ENCODE measurements at places on chromosomes 3 and 15.
A peak's percentile ranks its signal among the peaks of the same experiment; 100 is the strongest.

GRCh38 chr3:178671377-178671776, 135.1 kb downstream of the KCNMB2 start:
- DNase-seq: no peak

DNA sequence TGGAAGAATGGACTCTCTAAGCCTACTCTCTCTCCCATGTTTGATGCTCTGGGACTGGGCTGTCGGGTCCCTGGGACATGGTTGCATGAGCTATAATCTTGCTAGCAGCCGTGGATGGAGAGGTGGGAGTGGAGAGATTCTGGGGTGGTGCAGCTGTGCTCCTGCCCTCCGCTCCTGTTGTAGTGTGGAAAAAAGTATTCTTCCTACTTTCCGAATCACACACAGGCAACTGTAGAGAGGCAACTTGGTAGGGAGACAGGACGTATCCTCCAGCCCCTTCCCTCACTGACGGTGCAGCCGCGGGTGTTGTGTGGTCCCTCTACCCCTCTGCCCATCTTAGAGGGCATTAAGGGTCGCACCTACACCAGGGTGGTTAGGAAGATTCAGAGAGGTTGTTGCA, 281.4 kb upstream of the TLE3 start:
- no peak for DNase-seq

- no peak for DNase-seq
Measured at GRCh38 chr3:22485954-22486353, 717.2 kb upstream of the UBE2E2 start.

DNA sequence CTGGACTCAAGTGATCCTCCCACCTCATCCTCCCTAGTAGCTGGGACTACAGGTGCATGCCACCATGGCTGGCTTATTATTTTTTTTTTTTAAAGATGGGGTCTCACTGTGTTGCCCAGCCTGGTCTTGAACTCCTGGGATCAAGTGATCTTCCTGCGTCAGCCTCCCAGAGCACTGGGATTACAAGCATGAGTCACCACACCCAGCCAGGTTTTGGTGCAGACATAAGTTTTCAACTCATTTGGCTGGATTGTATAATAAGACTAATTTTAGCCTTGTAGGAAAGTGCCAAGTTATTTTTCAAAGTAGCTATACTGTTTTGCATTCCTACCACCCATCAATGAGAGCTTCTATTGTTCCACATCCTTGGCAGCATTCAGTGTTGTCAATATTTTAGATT, 32.1 kb downstream of the BUB1B start:
- no peak for DNase-seq

- no peak for DNase-seq
Measured at GRCh38 chr3:7306901-7307300, 446.0 kb downstream of the GRM7 start.

GRCh38 chr15:93179072-93179471, 90.1 kb upstream of the RGMA start:
- DNase-seq: peak; percentile 61

DNA sequence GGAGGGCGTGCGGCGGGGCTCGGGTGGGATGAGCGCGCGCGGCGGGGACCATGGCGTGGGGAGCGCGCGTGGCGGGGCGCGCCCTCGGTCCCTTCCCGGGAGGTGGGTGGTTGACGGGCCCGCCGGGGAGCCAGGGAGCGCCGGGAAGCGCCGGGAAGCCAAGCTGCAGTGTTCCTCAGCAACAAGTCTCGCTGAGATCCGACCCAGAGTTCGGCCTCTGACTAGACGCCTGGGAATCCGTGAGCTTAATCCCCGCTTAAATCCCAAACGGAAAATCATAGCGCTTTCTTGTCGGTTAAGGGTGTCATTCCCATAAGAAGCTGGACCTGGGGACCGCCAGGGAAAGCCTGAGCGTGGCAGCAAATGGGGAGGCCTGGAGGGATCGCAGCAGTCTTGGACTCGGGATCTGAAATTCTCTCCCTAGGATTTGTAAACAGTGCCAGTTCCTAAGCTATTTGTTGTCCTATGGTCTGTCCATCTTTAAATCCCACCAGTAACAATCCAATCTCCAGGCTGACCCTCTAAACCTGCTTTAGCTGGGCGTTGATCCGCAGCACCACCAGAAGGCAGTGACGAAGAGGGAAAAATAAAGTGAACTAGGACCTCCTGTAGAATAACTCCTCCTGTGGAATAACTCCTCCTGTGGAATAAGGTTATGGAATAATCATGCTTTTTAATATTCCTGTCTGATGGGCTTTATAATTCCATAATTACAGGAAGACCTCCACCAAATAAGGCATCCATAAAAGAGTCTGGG, 570 bp upstream of the NEDD4 start:
- peak; percentile 65 for DNase-seq

DNA sequence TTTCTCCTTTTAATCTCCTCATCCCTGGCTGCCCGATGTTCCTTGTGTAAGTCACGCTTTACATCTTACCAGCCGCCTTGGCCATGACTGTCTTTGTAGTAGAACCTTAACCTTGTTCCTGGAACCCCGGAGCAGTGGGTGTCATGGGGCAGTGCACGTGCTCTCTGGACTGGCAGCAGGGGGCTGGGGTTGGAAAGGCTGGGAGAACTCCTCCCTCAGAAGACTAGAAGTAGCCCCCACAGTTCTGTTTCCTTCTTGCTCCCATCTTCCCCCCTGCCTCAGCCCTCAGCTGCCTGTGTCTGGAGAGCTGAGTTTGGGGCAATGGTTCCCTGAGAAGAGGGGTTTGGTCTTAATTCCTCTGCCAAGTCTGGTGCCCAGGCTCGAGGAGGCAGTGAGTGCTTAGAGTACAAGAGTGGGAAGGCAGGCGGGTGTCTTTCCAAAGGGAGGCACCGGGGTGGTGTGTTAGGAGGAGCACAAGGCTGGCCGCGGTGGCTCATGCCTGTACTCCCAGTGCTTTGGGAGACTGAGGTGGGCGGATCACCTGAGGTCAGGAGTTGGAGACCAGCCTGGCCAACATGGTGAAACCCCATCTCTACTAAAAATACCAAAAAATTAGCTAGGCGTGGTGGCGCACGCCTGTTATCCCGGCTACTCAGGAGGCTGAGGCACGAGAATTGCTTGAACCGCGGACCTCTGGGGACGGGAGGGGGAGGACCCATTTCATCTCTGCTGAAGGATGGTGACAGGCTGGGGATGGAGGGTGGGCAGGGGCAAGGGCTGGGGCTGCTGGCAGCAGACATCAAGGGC, 100.4 kb downstream of the VGLL4 start:
- no peak for DNase-seq

DNA sequence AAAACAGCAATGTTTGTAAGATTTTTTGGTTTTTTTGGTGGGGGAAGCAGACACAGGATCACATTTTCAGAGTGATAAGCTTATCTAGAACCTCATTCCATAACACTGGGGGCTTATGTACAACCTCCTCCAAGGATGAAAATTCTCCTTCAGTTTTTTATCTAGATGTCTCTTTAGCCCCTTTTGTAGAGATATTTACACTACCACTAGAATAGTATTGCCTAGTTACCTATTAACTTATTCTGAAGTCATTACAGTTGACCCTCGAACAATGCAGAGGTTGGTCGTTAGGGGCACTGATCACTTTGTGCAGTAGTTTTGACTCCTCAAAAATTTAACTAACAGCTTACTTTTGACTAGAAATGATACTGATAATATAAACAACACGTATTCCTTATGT, 32.8 kb downstream of the IFT57 start:
- DNase-seq: no peak

GRCh38 chr3:172365028-172365567, 83.2 kb downstream of the GHSR start:
- DNase-seq: no peak

GRCh38 chr3:159795042-159795441, 193.6 kb upstream of the IL12A start:
- no peak for DNase-seq

DNA sequence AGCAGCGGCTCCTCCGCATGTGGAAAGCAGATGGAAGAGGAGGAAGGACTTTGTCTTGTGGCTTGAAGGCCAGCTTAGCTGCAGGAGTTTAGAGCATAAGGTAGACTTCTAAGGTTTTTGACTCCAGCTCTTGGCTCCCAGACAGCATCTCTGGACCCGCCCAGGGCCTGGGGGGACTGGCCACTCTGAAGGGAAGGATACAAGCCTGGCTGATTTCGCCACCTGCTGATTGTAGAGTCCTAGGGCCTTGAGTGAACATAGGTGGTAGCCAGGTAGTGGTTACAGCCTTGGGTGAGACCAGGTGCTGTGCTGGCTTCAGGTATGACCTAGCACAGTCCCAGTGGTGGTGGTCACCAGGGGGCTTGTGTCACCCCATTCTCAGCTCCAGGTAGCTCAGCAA, 48.4 kb upstream of the RPL35A start:
- DNase-seq: no peak

GRCh38 chr3:151384741-151385174, at the start of gene P2RY12:
Gene P2RY12 (minus strand): TSS chr3:151384753. CDS start chr3:151338845, 45,908 bp downstream.
- no peak for DNase-seq

DNA sequence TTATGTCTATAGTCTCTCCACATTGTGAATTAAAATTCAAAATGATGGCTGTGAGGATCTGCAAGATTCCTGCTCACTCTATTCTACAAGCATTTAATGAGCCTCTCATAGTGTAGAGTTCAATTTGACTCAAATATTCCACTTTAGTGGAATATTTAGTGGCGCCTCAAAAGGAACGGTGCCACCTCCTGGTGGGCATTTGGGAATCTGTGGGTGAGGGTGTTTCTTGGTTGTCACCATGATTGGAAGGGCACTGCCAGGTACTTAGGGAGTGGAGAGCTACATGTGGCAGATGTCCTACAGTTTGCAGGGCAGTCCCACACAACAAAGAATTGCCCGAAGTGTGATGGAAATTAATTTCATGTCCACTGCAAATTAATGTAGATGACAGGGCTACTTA, 21.5 kb upstream of the KCNMB3 start:
- no peak for DNase-seq

DNA sequence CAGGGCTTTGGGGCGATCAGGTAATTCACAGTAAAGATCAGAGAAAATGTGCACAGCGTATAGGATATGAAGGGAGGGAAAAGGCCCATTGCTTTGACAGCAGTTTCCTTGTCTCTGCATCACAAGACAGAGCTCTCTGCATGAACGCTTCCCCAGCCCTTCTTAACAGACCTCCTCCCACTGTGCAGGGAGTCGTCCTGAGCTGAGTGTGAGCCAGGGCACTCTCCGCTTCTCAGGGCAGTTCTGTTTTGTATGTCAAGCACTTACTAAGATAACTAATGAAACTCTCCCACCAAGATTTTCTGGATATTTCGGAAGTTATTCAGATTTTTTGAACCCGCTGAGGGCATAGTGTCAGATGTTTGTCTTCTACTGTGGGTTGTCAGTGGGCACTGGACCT, 105.8 kb upstream of the C15orf61 start:
- no peak for DNase-seq

DNA sequence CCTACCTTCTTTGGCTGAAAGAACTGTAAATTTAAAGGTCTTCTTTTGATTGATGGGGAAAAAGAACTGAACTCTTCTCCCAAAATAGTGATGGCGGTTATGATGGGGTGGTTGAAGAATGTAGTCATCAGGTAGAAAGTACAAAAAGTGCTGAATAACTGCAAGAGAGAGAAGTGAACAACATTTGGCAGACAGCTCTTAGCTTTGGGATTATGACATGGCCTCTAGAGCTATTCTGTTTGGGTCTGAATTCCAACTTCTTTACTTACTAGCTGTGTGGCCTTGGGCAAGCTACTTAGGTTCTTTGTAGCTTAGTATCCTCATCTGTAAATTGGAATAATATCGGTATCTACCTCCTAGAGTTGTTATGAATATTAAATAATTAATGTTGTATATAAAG, 91.7 kb downstream of the SPRED1 start:
- DNase-seq: no peak

GRCh38 chr3:158679547-158680000, 7.1 kb upstream of the LXN start:
- DNase-seq: no peak

DNA sequence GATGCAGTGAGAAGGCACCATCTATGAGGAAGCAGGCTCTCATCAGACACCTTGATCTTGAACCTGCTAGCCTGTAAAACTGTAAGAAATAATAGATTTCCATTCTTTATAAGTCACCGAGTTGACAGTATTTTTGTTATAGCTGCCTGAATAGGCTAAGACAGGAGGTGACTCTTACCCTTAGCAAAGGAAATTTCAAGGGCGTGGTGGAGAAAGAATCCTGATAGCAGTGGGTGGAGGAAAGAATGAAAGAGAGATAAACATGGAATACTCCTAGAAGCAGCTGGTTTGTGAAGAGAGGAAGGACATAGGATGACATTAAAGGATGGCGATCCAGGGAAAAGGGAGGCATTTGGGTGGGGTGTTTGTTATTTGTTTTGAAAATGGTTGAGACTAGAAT, 41.4 kb downstream of the SIDT1 start:
- no peak for DNase-seq

- DNase-seq: peak; percentile 75
Measured at GRCh38 chr3:38655708-38656300, 6.3 kb upstream of the SCN5A start.

GRCh38 chr3:132966374-132966773, 71.8 kb upstream of the TMEM108 start:
- no peak for DNase-seq

Measured in SW480 (cell line).